ENCODE measurements at places on chromosomes 4 and X.

GRCh38 chr4:16884673-16885460, 13.6 kb downstream of the LDB2 start:
- no peak for DNase-seq

GRCh38 chrX:72569786-72570185, 2.9 kb downstream of the HDAC8 start:
- peak; percentile 15 for DNase-seq

GRCh38 chr4:30429813-30430761, 290.1 kb upstream of the PCDH7 start:
- DNase-seq = no peak

GRCh38 chr4:17805580-17806155, 4.9 kb downstream of the DCAF16 start:
- peak; percentile 55 for DNase-seq

GRCh38 chrX:38277802-38278201, 49.5 kb downstream of the RPGR start:
- no peak for DNase-seq

Measured in activated CD4-positive, alpha-beta T cell treated with anti-CD3 and anti-CD28 coated beads, Interleukin-10, Interleukin-2, amounts not matched to agents 100 ng/mL and 50 ng/mL, durations not matched to agents 16 hours and 8 hours (primary cell).